ENCODE measurements at places on chromosomes 5 and 9. TPM values are rescaled to one million over a fixed set of nuclear protein-coding genes. Genes with fewer than 3 reads are reported as not detected.

The NSMF gene
- 40.0 TPM for total RNA-seq

The GARIN3 gene
- total RNA-seq = not detected

The ADAMTS6 gene
- total RNA-seq = 0.64 TPM

The CAMK4 gene
- total RNA-seq = 0.39 TPM

The ACOT12 gene
- 0.74 TPM for total RNA-seq

The PCDHA5 gene
- total RNA-seq = 0.10 TPM

The TRPM6 gene
- total RNA-seq = 0.05 TPM

The PHYHD1 gene
- total RNA-seq = not detected

The IL9 gene
- total RNA-seq = not detected

The IL5 gene
- not detected for total RNA-seq

The MCCC2 gene
- total RNA-seq = 74.1 TPM

The CD72 gene
- total RNA-seq = 0.72 TPM

The TEK gene
- not detected for total RNA-seq

The CCNH gene
- 44.0 TPM for total RNA-seq

The FOXD4L5 gene
- total RNA-seq = 0.08 TPM

The GABRP gene
- total RNA-seq = not detected

The RBM18 gene
- total RNA-seq = 19.2 TPM

The INSL6 gene
- total RNA-seq = not detected

The KCNN2 gene
- total RNA-seq = not detected

The SHC3 gene
- total RNA-seq = 1.7 TPM

The FGF10 gene
- total RNA-seq = not detected
